Fibroblast of the aortic adventitia (primary cell): ENCODE measurements at places on chromosomes 2 and 18. TPM values are rescaled to one million over a fixed set of nuclear protein-coding genes. Genes with fewer than 3 reads are reported as not detected.

DNA sequence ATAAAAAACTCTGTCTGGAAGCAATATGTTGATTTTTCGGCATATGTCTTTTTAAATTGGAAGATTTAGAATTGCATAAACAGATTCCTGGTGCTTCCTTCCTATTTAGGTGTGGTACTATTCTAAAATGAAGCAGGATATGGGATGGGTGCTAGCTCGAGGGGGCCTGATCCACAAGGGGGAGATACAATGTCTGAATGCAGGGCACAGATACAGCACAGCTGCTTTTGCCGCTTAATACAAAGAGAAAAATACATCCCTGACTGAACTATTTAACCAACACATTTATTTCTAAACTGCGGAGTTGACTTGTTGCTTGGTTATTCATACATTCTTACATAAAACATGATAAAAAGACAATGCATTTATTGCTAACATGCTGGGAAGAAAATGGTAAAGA lies 169.1 kb downstream of the TMEFF2 start:
- DNase-seq = no peak

DNA sequence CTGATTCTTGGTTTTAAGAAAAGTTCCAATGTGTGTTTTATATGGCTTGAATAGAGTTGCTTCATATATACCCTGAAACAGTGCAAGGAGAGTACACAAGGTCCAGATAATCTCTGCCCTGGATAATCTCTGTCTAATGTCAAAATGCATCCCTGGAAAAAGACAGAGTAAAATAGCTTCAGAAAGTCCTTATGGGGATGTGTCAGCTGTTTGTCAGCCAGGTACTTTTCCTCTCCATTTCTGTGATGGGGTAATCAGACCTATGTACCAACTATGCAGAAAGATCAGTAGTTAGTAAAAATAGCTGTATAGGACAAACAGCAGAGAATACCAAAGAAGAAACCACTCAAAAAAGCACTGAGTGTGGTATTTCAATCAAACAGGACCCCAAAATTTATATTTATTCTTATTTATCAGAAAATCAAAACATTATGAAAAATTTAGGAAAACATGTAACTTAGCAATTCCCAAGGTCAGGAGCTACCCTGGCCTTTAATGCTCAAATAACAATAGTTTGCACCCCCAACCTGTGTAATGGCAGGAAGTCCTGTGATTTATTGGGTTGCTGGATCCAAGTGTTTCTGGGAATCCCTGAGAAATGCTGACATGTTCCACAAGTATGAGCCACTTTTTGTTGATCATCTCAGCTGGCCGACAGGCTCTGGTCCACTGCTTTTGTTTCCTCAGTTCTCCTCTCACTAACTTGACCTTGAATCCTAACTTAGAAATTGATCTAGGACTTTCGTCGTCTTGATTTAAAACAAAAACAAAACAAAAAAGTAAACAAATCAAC lies 69.6 kb downstream of the MDH1 start:
- DNase-seq = peak; percentile 40

BOLL gene
- total RNA-seq = not detected in 2 replicates

FKBP1B gene
- total RNA-seq = 3.5 and 7.9 TPM in 2 replicates

GRCh38 chr2:234377761-234378391 lies 119.0 kb downstream of the ARL4C start:
- peak; percentile 93 for DNase-seq

- no peak for DNase-seq
These were observed 3.1 kb upstream of the HTR2B start for GRCh38 chr2:231127936-231128335.

DNA sequence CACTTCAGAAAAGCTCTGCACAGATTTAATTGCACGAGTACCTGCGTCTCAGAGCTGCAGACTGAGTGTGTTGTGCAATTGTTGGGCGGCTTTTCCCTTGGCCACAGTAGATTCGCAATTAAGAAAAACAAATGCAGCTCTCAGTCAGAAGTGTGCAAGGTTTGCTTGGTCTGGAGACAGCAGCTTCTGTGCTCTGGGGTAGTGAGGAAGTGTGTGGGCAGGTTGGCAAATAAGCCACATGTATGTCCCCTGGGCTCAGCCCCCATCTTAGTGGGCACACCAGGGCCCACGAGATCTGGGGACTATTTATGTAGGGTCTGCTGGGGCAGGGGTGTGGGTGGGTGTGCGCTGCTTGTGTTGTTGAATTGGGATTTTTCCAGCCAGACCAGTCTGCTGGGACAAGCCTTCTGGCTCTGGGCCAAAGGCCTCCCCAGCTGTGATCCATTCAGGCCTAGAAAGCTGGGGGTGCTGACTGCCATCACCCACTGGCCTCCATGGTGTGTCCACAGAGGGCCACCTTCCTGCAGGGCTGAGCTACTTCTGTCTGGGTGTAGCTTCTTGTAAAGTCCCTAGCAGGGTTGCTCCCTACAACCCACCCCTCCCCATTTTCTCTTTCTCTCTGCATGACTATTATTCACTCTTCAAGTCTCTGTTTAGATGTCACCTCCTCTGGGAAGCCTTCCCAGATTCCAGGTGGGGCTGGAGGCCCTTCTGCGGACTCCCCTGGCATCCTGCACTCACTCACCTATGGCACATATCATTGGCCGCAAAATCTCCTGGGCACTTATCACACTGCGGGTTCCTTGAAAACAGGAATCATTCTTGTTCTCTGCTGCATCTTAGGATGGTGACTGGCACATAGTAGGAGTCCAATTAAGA lies 67.8 kb downstream of the ODC1 start:
- DNase-seq = no peak

GNLY gene
- not detected in 2 replicates for total RNA-seq

DNA sequence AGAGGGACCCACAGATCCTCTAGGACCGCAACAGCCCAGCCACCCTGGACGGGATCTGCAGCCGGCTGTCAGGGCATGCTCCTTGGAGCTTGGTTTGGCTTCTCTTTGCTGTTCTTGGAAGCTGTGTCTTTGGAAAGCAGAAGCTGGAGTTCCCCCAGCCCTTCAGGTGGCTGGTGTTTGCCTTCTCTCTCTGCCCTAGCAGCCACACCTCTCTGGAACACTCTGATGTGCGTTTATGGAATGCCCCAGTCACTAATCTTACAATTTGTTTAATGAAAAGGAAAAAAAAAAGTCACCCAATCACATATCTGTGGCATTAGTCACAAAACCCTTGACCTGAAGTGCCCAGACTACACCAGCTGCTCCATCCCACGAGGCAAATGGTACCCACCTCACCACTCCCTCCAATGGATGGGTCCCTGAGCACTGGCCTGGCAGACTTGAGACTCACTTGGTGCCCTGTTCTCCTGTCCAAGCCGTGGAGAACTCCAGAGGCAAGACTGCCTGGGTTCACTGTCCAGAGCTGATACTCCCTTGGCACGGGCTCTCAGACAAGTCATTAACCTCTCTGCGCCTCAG lies 70.2 kb upstream of the DAPL1 start:
- DNase-seq = no peak

DNA sequence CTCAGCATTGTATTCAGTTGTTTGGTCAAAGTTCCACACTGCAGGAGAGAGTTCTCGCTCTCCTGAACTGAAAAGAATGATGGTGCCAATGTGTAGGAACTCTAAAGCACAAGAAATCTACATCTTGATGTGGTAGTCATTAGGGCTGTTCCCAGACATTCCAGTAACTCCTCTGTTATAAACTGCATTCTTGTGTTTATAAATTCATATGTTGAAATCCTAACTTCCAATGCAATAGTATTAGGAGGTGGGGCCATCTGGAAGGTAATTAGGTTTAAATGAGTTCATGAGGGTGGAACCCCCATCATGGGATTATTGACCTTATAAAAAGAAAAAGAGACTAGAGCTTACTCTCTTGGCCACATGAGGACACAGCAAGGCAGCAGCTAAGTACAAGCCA lies 239.6 kb downstream of the CDH20 start:
- peak; percentile 25 for DNase-seq

DNA sequence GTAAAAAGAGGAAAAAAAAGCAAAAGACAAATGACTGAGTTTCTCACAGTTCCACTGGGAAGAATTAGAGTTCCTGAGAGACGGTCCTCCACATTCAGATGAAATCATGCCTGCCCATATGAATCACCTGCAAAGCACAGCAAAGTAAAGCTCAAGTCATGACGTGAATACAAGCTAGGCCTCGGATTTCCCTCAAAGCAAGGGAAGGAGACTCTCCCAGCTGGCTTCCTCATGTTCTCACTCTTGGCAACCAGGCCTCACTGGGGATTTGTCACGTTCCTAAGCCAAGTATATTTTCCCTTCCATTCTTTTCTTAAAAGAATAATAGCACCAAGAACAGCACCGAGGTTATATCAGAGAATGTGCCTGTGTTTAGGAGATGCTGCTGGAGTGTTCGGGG lies 47.0 kb downstream of the CYP27C1 start:
- DNase-seq = peak; percentile 96

DNA sequence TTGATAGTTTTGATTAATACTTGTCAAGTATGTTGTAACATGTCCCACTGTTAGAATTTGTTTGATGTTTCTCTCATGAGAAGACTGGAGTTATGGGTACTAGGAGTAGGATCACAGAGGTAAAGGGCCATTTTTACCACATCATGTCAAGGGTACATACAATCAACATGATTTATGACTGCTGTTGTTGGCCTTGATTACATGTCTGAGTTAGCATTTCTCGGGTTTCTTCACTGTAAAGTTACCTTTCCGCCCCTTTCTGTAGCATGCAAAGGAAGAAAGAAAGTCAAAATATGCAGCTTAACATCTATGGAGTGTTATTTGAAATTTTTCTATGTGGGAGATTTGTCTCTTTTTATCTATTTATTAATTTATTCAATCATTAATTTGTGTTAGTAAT lies 1456.4 kb downstream of the SUCLG1 start:
- no peak for DNase-seq

DNA sequence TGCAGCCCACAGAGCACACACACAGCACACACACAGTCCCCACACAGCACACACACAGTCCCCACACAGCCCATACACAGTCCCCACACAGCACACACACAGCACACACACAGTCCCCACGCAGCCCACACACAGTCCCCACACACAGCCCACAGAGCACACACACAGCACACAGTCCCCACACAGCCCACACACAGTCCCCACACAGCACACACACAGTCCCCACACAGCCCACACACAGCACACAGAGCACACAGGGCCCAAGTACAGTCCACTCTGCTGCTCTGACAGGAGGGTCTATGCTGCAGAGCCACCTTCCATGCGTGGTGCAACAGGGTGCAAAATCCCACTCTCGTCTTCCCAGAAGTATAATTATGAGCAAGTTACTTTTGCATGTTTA lies 240.5 kb upstream of the SALL3 start:
- no peak for DNase-seq

DNA sequence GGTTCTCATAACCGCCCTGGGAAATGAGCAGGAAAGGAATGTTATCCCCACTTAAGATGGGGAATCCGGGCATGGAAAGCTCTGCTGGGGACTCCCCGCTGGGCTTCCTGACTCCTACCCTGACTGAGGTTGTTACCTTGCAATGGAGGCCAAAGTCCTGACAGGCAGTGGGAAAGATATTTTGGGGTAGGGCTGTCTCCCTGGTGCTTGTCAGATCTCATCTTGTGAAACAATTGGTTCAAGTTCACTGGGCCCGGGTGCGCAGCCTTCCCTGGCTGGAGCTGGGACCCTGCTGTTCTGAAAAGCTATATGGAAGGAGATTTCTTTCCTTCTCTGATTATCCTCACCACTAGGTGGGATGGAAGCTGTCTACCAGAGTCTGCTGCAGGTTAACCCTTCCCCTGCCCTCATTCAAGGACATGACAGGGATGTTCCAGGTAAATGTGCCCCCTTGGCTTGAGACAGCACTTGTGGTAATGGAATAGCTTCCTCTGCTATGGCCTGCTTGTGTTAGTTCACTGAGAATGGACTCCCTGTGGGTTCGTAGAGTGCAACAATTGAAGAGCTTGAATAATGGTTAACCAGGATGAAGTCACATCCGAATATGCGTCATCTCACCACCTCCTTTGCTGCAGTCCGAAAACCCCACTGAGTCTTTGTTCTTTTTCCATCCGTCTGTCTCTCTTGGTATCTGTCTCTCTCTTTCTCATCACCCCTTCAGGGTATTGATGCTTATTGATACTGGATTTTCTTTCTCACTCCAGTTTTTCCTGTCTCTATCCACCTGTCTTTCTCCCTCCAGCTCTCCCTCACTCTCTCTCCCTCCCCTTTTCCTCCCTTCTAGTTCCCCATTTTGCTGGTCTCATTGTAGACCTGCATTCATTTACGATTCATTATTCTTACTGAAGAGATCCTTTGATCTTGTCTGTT lies 67.8 kb upstream of the EPAS1 start:
- no peak for DNase-seq

- DNase-seq = no peak
These were observed 302.1 kb downstream of the CYRIA start for GRCh38 chr2:16363581-16363980.

DNA sequence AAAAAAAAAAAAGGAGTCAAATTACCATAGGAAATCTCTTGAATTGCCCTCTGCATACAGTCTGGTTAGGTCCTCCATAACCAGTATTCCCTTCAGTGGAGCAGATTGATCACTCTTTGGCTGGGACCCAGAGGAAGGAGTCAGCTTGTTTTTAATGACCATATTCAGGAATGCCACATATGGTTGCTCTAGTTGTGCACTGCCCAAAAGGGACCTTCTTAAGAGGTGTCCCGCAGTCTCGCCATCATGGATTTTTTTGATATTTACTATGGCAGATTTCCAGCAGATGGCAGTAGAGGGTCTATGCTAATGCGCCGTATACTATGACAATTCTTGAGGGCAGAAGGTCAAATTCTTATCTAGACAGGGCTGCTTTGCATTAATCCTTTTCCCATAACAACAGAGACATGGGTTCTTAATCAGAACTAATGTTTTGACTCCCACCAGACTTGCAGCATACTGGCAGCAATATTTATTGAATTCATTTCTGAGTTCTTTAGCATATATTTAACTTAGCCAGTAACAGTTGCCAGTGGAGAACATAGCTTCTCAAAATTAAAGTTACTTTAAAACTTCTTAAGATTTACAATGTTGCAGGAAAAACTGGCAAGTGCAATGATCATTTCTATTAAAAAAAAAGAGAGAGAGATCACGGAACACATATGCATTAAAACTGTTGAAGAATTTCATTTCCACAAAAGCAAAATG lies 31.8 kb upstream of the INPP4A start:
- peak; percentile 69 for DNase-seq

KLHL14 gene
- not detected in 2 replicates for total RNA-seq

GRCh38 chr18:67875060-67875459 lies 358.5 kb upstream of the DSEL start:
- DNase-seq = no peak

- peak; percentile 11 for DNase-seq
These were observed 42.4 kb downstream of the IL1RL2 start for GRCh38 chr2:102229141-102229769.

PARD3B gene
- total RNA-seq = 15.9 and 23.6 TPM in 2 replicates

DSG1 gene
- total RNA-seq = not detected in 2 replicates

GRCh38 chr2:119760237-119760955 lies 674 bp downstream of the PTPN4 start:
- no peak for DNase-seq

STRN gene
- total RNA-seq = 26.2 and 26.5 TPM in 2 replicates

DNA sequence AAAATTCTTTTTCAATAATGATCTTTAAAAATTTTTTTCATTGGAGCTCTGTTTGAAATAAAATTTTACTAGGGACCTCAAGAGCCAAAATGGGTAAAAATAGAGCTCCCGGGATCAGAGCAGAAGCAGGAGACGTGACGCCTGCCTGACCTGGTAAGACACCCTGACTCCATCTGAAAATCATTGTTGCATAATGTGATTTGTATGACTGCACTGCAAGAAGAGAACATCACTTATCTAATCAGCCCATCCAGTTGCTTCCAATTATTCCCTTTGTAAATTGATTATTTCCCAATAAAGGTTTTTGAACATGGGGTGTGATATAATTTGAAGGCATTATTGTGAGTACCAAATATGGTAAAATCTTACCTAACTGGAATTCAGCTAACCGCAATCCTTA lies 17.1 kb upstream of the TAF1B start:
- no peak for DNase-seq

- no peak for DNase-seq
These were observed 10.7 kb downstream of the BIN1 start for GRCh38 chr2:127096280-127096679.

CPO gene
- total RNA-seq = 0.18 TPM in 1 of 2 replicates, not detected in the other
